ENCODE measurements at places on chromosomes 4 and X.

GRCh38 chr4:23945451-23946017 lies 55.7 kb upstream of the PPARGC1A start:
- no peak for DNase-seq

DNA sequence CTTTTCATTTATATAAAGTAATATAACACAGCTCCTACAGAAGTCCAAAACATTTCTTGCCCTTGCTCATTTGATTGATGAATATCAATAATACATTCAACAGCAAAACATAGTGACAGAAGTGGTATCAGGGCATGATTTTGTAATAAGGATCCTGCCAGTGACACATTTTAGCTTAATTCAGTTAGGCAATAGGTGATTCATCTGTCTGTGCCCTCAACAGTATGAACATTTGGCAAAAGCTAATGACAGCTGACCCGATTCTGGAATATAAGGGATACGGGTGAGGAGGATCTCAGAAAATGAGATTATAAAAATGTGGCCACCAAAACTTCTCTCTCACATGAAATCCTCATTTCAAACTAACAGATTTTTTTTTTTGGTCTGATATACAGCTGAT lies 294.0 kb downstream of the CAMK2D start:
- DNase-seq = no peak

DNA sequence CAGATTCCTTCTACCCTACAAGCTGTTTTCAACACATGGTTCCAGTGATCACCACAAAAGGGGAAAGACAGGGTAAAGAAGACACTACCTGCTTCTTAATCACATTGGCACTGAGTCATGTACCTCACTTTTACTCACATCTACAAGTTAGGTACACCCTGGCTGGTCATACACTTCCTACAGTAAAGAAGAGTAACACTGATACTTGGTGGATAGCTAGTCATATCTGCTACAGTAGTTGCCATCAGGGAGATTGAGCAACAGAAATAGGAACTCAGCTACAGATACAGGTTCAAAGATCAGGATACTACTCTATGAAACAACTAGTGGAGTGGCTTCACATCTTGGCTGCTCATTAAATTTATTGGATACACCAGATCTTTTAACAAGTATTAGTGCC lies 105.4 kb upstream of the DIAPH2 start:
- no peak for DNase-seq

DNA sequence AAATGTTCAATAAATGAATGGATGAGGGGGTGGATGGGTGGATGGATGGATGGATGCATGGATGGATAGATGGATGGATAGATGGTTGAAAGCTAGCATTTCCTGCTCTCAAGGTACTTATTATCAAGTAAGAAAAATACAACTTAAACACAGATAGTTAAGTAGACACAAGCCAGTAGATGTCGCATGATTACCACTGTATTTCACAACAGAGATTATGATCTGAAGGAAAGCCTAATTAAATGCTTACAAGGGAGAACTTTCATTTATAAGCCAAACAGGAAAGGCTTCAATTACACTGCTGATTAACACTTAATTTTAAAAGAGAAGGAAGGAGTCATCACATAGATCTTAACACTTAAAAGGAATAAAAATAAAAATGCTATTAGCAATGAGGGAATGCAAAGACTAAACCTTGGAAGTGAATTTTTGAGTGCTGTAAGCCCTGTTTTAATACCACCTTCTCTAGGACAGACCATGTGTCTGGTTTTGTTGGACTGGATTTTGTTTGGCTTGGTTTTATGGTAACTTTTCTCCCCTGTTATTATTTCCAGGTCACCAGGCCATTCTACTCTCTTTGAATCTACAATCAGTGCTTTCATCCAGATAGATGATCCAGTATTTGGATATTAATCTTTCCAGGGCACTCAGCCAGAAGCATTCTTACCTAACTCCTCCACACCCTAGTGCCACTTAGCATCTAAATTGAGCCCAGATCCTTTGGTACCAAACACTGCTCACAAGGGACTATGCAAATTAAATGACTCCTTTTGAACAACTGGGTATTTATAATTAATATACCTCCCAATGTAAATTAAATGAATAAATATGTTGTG lies 75.5 kb upstream of the SLC39A8 start:
- no peak for DNase-seq

- DNase-seq = no peak
Observed at GRCh38 chr4:38292529-38292928, 332.3 kb downstream of the PTTG2 start.

DNA sequence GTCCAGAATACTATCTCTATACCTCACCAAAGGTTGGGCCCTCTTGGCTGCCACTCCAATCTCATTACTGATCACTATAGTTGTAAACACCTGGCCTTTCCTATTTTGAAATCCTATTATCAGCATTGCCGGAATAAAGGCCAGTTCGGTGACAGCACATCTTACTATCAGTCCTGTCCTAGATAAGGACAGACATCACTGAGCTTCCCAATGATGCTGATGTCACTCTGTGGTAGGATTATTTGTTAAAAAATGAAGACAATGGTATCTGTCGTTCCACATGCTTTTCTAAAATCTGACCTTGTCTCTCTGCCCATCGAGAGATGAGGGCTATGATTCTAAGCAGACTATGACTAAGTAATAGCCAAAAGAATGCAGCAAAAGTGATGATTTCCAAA lies 260.4 kb downstream of the PDGFC start:
- DNase-seq = no peak

DNA sequence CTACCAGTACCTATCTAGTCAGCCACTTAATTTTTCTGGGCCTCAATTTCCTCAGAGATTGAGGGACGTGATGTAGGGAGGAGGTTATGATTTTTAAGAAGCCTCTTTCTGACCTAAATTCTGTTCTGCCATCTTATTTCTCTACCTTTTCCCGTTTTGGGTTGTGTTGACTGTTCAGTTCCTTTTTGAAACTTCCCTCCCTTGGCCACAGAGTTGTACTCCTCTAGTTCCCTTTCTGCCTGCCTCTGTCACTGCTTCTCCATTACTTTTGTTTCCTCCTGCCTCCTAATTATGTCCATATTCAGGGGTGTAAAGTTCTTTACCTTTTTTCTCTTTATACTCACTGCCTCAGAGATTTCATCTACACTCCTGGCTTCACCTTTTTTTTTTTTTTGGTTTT lies 25.4 kb downstream of the CLCN5 start:
- DNase-seq = no peak

DNA sequence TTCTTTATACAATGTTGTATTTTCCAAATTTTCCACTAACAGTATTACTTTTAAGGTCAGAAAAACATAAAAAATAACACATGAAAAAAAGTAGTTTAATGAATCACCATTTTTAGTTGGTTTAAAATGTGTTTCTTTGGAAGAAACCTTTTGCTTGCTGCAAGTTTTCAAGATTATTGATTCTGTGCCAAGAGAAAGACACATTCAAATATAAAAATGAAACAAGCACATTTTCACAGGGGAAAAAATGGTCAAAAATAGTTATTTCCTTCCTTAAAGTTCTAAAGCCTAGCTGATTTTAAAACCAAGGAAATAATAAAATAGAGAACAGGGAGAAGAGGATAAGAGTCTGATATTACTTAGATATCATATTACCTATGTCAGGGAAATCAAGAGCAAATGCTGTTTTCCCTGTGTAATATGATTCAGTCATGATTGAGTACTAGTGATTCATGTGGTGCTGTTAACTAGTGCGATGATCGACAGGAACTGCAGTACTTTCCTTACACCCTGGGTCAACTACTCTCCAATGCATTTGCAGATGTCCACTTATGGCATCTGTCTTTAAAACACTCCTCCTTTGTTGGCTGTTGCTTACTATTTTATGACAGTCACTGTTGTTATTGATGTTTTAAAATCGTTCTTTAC lies 103.8 kb downstream of the CAMK2D start:
- no peak for DNase-seq

- no peak for DNase-seq
Observed at GRCh38 chr4:40283413-40283812, 51.7 kb upstream of the CHRNA9 start.

- no peak for DNase-seq
Observed at GRCh38 chr4:153787061-153787560, 1.8 kb downstream of the SFRP2 start.

DNA sequence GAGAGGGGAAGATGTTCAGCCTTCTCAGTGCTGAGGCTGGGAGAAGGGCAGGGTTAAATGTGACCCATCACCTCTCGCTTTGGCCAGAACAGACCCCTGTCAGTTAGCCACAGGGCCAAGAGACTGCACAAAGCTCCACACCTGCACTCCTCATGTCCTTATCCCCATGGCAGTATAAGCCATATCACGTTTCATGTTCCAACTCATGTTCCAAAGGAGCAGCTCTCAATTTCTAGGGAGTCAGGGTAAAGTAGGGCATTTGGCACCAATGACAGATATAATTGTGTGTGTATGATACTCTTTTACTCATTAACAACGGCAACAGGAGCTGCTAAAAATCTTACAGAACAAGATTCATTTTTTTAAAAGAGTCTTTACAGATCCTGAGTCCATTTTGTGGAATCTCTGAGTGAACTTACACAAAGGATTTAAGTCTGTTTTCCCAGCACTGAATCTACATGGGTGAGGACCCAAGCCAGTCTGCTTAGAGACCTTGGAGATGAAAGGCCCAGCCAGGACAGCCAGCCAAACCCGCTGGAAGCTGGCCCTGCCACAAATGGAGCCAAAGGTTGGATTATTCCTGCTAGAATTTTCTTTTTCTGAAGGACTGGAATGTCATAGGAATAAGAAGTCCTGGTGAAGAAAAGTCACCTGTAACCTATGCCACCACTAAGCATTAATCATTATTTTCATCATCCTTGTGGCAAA lies 129.1 kb upstream of the SMAD1 start:
- no peak for DNase-seq

- DNase-seq = no peak
Observed at GRCh38 chr4:95167805-95168204, 381.0 kb downstream of the UNC5C start.
